Stimulated activated CD4-positive, alpha-beta T cell treated with anti-CD3 and anti-CD28 coated beads, Interleukin-15, amount 100 ng/mL, for 24 hours (primary cell): ENCODE measurements at places on chromosomes 2 and 18.
A peak's percentile ranks its signal among the peaks of the same experiment; 100 is the strongest.

DNA sequence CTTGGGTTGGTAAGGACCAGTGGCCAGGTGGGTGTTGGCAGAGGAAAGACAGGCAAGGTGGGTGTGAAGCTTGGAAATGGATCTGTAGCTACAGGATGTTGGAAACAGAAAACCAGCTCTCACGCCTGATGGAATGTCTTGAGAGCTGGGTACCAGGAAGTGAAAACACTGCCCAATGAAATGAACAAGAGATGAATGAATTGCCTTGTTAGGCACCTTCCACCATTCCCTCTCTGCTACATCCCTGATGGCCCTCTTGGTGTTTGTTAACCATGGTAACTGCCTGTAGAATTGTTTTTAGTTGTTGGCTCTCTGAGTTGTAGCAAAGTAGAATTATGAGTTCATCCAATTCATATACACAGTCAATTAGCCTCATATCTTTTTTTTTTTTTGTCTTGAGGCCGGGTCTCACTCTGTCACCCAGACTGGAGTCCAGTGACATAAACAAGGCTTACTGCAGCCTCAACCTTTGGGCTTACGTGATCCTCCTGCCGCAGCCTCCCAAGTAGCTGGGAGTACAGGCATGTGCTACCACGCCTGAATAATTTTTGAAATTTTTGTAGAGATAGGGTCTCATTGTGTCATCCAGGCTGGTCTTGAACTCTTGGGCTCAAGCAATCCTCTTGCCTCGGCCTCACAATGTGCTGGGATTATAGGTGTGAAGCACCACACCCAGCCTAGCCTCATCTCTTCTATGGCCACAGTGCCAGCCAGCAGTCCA, 9.5 kb downstream of the KCMF1 start:
- no peak for DNase-seq

DNA sequence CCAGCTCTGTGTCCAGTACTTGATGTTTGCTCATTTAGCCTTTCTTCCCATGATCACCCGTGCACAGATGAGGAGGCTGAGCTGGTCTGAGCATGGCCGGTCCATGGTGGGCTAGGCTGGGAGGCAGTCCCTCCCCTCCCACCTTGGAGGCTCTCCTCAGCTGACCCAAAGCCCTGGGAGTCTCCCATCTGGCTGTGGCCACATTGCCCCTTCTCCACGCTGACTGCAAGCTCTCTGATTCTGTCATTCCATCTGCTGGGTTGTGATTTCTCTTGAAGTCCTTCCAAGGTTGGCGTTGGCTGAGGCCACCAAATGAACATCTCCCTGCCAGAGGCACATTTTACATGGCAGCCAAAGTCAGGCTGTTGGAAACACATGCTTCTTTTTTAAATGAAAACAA, 44.0 kb downstream of the ACKR3 start:
- DNase-seq: no peak

DNA sequence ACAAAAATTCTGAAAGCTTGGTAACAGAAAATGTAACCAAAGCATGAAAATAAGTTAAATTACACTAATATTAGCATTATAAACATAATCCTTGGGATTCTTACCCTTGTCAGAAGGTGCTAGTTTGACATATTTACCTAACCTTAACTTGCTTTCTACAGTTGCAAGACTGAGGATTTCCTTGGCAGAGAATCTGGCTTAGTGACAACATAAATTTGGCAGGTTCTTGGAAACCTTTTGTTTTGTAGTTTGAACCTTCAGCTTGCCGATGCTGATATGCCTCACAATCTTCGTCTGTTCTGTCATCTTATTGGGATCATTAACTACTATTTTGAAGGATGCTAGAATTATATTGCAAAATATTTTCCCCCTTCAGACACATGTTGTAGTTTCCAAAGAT, 3.4 kb downstream of the XIRP2 start:
- no peak for DNase-seq

GRCh38 chr2:111015283-111015995, 105.3 kb upstream of the BCL2L11 start:
- DNase-seq: no peak

DNA sequence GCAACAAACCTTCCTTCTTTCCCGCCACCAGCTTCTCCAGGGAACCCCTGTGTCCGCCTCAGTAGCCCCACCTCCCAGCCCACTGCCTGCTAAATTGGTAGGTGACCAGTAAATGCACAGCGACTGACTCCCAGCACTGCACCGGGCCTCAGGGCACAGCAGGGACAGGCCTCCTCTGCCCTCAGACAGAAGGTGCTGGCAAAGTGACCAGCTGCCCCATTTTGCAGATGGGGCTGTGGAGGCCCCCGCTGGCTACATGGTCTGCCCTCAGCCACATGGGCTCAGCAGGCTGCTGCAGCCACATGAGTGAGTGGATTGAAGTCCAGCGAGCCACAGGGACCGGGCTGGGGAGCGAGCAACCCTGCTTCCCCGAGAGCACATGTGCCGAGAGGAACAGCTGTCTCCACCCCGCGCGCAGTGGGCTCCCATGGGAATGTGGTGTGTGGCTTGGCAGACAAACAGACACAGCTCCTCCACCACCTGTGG, 7.8 kb upstream of the NPPC start:
- DNase-seq: no peak

- no peak for DNase-seq
These were observed 7.7 kb upstream of the ARHGEF4 start for GRCh38 chr2:130829015-130829414.

GRCh38 chr2:238459081-238459629, 32.4 kb downstream of the ASB1 start:
- no peak for DNase-seq

GRCh38 chr2:72982781-72983499, 65.6 kb downstream of the EMX1 start:
- DNase-seq: no peak

- no peak for DNase-seq
These were observed 188.5 kb downstream of the EIPR1 start for GRCh38 chr2:3189076-3189591.

DNA sequence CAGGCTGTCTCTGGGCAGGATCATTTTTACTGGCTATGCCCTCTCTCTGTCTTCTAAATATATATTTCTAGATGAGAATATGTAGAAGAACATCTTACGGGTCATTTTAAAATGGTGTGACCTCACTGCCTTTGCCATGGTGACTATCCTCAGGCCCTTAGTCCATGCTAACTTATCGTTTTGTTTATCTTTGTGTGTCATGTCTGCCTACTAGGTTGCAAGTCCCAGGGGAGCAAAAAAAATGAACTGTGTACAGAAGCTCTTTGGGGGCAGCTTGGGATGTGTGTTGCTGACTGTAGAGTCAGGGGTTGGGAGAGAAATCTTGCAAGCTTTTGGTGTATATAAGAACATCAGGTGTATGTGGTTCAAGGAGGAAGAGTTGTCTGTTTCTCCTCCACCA, 11.0 kb downstream of the CPSF3 start:
- no peak for DNase-seq

DNA sequence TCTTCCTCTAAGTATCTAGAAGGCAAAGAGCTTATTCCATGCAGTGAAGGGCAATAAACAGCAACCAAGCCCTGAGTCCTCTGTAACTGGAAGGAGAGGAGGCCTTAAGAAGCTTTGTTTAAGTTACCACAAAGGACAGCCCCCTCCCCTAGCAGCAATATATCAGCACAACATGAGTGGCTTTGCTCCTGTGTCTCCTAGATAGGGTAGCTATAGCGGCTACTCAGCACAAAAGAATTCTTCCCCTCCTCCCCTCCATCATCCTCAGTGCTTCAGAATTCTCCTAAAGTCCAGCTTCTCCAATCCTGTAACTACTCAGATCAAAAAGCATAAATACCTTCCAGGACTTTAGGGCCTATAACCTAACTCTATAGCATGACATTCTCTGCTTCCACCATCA, 16.5 kb downstream of the SUMO1 start:
- no peak for DNase-seq

- DNase-seq: peak; percentile 59
These were observed 2.8 kb upstream of the ASTL start for GRCh38 chr2:96140941-96141623.

DNA sequence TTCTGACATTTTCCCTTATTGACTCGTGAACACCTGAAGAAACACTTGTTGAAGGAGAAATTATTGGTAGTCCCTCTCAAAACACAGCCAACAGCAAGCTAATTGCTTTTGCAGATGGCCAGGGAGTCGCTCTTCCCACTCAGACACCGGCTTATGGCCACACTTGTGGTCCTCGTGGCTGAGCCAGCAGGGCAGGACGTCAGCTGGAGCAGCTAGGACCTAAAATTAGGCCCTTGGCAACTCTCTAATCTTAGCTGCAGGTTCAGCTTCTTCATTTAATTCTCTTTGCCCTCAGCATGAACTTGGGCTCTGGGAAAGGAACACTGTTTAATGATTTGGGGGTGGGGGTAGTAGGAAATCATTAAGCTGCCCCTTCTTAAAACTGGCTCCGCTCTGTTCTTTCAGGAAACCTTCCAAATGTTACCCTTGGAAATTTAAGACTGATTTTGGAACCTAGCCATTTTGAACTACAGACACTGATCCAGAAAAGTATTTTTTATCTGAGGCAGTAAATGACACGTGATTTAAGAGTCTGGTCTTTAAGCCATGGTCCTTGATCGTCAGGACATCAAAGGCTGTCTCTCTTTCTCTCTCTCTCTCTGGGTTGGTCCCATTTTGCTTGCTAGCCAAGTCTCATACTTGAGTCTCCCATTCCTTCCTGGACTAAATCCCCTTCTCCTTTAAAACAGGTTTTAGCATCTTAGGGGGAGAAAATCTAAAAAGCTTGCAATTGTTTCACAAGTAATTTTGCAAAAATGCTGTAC, 77.5 kb downstream of the CDK15 start:
- DNase-seq: no peak

- DNase-seq: no peak
These were observed 5.0 kb upstream of the SLC4A3 start for GRCh38 chr2:219622472-219622871.

- no peak for DNase-seq
These were observed 39.7 kb downstream of the UBE2F start for GRCh38 chr2:238006510-238006909.

DNA sequence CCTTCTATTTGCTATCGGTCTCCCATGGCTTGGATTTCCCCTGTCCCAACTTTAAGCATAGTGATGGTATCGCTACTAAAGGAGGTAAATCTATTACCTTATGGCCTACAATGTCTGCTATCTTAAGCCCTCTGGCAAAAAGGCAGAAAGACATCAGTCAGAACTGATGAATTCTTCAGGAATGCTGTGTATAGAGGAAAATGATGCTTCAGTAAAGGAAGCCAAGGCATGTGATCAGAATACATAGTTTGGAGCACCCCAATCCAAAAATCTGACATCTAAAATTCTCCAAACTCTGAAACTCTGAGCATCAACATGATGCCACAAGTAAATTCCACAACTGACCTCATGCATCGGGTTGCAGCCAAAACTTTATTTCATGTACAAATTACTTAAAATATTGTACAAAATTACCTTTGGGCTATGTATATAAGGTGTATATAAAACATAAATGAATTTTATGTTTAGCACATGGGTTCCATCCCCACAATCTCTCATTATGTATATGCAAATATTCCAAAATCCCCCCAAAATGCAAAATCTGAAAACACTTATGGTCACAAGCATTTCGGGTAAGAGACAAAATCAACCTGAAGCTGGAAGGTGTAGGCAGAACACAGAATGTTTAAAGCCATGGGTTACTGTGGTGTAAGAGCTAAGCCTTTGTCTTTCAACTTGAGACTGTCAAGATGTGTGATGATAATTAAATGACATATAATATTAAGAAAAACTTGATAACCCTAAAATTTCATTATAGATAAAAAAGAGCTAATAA, 66.2 kb downstream of the CUL3 start:
- no peak for DNase-seq

DNA sequence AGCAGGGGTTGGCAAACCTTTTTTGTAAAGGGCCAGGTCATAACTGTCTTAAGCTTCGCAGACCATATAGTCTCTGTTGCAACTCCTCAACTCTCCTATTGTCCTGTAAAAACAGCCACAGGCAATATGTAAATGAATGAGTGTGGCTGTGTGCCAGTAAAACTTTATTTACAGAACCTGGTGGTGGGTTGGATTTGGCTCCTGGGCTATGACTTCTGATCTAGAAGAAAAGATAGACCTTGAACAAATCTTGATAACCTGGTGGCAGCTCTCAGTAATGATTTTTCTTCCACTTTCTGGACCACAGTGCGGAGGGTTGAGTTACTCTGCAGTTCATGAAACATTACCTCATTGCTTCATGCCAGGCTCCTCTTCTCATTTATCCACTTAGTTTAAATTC, 139.3 kb downstream of the MYCN start:
- no peak for DNase-seq

GRCh38 chr2:204109681-204110080, 173.1 kb downstream of the ICOS start:
- DNase-seq: peak; percentile 17
